NCI-H2029 treated with DMSO at 0.1 percent for 48 hours (cell line): ENCODE measurements at places on chromosomes 11 and 22.
A peak's percentile ranks its signal among the peaks of the same experiment; 100 is the strongest.

- no peak for DNase-seq
Observed at GRCh38 chr11:117037279-117037974, 60.8 kb downstream of the SIK3 start.

- DNase-seq, result no peak
Observed at GRCh38 chr22:17990147-17990546, 34.2 kb downstream of the MICAL3 start.

- DNase-seq, result no peak
Observed at GRCh38 chr22:19419464-19420178, 11.9 kb downstream of the HIRA start.

- DNase-seq, result no peak
Observed at GRCh38 chr22:28940441-28940840, 57.1 kb downstream of the ZNRF3 start.

- no peak for DNase-seq
Observed at GRCh38 chr11:1049911-1050580, 13.5 kb upstream of the MUC6 start.

DNA sequence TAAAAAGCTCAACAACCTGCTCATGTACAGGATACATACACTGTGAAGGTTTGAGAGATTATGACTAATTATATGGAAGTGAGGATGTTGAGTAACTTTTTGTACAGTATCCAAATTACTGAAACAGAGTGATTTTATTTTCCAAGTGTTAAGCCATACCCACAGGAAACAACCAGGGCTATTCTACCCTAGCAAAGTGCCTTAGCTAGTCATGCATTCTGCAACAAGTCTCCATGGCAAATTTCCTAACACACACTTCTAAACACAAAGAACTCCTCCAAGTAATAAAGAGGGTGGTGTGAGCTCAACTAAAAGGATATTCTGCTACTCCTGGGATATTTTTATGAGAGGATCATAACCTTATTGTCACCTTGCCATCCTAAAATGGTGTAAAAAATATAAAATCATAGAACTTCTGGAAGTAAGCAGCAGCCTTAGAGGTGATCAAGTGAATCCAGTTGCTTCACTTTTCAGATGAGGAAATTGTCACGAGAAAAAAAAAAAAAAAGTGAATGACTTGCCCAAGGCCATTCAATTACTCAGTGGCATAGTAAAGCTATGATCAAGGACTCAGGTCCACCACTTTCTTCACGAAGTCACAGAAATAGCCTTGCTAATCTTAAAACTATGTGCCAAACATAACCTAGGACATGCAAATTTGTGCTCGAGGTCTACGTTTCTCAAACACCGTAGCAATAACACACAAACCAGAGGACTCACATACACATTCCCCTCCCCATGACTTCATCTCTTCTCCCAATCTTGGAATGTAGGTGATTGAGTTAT lies 4.2 kb downstream of the LGR4 start:
- no peak for DNase-seq

GRCh38 chr11:86869531-86869930 lies 69.2 kb downstream of the PRSS23 start:
- DNase-seq, result no peak

DNA sequence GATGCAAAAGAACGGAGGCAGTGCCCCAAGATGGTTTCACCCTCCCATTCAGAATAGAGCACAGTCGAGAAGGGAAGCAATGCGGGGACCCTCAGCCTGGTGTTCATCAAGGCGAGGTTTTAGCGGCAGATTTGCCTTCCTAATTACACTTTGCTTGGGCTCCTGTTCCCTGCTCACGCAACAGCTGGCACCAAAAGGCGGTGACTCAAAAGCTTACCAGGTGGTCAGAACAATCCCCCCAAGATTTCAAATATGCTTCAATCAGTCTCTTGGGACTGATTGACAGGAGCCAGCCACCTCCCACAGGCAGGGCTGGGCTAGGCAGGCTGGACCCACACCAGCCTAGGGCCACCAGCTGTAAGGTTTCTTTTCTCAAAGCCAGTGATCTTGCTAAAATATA lies 14.2 kb downstream of the IGSF9B start:
- no peak for DNase-seq

GRCh38 chr11:98740321-98740720 lies 280.4 kb upstream of the CNTN5 start:
- DNase-seq, result no peak

GRCh38 chr11:102591160-102591718 lies 33.9 kb downstream of the MMP20 start:
- no peak for DNase-seq

DNA sequence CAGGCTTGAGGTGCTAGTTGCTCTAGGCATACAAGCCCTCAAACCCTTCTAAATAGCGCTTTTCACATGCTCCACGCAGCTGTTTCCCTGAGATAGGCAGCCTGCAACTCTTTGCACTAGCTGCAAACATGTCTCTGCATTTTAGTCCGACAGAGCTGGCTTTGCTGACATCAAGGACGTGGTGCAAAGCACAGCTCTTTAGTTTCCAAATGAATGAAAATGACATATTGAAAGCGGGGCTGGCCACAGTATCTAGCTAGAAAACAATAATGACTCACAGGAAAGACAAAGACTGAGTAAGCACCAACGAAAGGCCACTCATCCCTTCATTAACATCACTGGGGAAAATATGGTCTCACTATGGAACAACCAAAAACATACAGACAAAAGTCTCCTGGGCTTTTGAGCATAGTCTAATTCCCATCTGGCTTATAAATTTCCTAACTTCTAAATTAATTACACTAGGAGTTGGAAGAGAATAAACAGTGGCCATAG lies 15.3 kb upstream of the ZC3H12C start:
- no peak for DNase-seq

- DNase-seq, result no peak
Observed at GRCh38 chr11:120079750-120080610, 57.9 kb downstream of the TRIM29 start.

DNA sequence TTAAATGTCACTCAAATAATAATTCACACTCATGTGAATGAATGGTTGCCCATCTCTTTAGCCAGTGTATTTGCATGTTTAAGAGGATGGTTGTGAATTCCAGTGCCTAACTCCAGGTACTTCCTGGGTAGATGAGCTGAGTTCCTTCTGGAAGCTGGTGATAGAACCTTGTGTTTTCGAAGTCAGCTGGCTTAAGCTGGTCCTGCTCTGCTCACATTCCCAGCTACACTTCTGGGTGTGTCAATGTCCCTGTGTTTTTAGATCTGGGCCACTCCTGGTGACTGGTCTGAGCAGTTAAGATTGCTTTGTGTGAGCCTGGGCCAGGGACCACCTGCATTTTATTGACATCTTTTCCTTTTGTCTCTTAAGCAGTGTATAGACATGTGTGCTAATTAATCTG lies 10.6 kb downstream of the TEAD1 start:
- DNase-seq, result no peak

DNA sequence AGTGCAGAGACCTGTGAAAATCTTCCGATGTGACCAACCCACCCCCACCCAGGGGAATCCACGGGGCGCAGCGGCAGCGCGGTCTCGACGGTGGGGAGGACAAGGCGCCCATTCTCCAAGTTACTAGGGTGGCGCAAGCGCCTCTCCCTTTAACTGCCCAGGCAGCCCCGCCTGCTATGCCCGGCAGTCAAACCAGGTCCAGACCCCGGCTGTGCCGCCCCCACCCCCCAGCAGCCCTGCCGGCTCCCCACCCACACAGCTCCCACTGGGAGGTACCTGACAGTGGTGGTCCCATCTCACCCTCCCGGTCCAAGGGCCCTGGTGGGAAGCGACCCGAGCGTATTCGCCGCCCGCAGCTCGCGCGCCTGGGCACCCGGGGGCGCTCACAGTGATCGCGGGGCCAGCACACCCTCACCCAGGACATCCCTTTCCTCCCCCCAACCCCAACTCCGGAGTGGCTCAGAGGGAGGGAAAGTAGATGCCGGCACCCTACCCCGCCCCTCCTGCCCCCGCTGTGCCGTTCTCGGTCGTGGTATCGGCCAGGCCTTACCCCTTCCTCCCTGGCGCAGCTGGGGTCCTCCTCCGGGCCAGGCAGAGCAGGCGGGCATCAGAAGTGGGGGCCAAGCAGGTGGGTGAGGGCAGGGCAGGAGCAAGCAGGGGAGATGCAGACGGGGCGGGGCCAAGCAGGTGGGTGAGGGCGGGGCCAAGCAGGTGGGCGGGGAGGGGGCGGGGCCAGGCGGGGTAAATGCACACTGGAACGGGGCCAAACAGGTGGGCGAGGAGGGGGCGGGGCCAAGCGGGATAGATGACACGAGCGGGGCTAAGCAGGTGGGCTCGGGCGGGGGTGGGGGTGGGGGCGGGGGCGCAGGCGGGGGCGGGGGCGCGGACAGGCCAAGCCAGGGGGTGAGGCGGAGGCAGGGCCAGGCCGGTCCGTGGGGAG lies at the start of gene TRPM5:
TRPM5 (minus strand) TSS at position 634 of the 940 bp plus-strand sequence. CDS start 21,478 bp downstream, outside the sequence.
- no peak for DNase-seq

DNA sequence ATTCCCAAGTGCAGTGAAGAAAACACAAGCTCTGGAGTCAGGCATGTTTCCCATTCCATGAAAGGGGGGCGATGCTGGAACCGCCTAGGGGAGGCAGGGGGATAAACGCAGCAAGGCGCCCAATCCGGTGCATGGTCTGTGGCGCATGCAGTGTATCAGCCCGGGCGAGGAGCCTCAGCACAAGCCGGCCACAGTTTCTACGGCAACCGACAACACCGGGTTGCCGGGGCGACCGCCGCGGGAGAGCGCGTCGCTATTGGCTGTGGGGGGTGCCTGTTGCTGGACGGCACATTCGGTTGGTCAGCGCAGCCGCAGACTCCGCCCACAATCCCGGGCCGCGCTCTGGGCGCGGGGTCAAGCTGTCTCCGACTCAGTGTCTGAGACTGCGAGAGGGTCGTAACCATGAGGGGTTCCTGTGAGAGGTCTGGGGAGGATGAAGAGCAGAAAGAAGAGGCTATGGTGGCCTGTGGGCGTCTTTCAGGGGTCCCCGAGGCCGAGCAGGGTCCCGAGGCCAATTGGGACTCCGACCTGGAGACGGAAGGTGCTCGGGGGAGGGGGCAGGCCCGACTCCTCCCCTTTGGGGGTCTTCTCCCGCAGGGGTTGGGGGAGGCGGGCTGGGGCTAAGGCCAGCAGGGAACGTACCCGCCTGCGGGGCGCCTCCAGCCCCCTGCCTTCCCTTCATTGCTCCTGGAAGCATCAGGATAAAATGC lies at the start of gene LRRC74B:
LRRC74B (plus strand) TSS at position 362 of the 710 bp plus-strand sequence; CDS start at position 403, 41 bp downstream.
- peak; percentile 38 for DNase-seq

GRCh38 chr22:24996420-24996952 lies 44.0 kb downstream of the KIAA1671 start:
- DNase-seq, result peak; percentile 86

DNA sequence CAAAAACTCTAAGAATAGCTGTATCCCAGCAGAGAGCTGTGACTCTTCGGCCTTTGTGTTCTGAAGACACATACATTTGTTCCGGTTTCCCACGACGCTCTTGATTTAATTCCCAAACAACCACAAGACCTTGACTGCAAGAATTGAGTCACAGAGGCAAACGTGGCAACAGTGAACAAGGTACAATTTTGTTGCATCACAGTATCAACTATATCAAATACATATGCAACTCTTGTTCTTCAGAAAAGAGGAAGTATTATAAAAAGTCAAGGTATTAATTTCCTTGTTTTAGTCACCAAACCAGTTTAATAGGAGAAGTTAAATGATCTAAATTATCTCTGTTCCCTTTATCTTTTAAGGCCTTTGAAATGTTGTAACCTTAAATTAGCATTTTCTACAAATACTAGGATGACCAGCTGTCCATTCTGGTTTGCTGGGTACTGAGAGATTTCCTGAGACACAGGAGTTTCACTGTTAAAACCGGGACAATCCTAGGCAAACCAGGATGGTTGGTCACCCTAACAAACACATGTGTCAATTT lies 11.1 kb downstream of the HPS5 start:
- DNase-seq, result no peak

DNA sequence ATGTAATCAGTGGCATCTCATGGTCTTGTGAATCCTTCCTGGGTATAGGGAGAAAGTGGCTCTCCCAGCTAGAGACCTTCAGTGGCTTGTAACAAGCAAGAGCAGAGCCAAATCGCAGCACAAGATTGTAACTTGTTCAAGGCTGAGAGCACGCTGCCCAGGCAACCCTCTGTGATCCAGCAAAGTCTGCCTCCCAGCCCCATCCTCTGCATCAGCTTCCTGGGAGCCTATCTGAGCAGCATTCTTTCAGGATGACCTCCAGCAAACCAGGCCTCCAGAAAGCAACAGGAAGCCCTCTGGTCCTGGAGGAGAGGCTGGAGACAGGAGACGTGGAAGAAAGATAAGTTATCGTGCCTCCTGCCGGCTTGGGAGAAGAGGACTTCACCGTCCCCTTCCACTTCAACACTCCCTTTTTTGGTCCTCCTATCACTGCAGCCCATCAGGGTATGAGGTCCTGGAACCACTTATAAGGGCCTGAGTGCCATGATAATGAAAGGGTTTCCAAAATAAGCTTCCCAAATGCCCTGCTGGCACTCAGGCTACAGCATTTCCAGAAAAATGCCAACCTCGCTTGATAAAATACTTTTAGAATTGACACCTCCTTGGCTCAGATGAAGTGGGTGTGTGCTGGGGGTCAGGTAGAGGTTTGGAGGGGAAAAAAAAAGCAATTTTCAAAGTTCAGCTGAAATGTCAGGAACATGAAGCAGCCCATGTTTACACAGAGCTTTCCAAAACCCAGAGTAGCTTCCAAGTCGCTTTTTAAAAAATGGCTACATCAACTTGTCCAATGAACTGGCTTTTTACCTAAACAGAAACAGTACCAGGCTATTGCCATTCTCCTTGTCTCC lies 80.2 kb downstream of the PLEKHA7 start:
- no peak for DNase-seq

DNA sequence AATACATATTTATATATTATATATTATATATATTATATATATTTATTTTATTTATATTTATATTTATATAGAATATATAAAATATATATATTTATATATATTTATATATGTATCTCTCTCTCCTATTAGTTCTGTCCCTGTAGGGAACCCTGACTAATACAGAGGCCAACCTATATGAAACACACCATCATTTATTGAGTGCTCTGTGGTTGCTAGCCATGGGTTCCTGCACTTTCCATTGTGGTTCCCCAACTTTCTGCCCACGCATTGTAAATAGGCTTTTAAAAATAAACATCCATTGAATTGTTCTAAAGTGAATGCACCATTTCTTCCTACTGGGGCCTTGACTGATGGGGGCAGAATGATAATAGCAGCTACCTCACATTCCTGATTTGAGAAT lies 93.8 kb upstream of the SESN3 start:
- no peak for DNase-seq

DNA sequence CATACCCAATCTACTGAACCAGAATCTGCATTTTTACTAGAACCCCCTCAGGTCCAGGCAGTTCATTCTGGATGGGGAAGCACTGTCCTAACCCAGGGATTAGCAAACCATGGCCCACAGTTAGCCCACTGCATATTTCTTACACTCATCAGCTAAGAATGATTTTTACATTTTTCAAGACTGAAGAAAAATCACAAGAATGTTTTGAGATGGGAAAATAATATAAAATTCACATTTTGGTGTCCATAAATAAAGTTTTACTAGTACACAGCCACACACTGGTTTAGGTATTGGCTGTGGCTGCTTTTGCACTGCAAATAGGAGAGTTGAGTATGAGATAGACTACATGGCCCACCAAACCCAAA lies 59.4 kb downstream of the PPFIBP2 start:
- no peak for DNase-seq

GRCh38 chr11:3022300-3022967 lies 30.3 kb upstream of the NAP1L4 start:
- no peak for DNase-seq

GRCh38 chr11:118592616-118593367 lies 14.6 kb upstream of the PHLDB1 start:
- no peak for DNase-seq

GRCh38 chr11:95487391-95487790 lies 256.4 kb upstream of the SESN3 start:
- no peak for DNase-seq
